ENCODE measurements at places on chromosomes 12 and 14.

DNA sequence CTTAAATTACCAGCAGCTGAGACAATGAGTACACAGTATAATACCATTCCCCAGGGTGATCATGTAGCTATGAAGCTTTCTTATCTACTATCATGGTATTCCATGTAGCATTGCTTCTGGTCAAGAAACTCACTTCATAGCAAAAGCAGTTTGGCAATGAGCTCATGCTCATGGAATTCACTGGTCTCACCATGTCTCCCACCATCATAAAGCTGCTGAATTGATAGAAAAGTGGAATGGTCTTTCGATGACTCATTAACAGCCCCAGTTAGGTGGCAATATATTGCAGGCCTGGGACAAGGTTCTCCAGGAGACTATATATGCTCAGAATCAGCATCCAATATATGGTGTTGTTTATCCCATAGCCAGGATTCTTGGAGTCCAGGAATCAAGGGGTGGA is 553.7 kb downstream of the FOXG1 start:
- DNase-seq: no peak

DNA sequence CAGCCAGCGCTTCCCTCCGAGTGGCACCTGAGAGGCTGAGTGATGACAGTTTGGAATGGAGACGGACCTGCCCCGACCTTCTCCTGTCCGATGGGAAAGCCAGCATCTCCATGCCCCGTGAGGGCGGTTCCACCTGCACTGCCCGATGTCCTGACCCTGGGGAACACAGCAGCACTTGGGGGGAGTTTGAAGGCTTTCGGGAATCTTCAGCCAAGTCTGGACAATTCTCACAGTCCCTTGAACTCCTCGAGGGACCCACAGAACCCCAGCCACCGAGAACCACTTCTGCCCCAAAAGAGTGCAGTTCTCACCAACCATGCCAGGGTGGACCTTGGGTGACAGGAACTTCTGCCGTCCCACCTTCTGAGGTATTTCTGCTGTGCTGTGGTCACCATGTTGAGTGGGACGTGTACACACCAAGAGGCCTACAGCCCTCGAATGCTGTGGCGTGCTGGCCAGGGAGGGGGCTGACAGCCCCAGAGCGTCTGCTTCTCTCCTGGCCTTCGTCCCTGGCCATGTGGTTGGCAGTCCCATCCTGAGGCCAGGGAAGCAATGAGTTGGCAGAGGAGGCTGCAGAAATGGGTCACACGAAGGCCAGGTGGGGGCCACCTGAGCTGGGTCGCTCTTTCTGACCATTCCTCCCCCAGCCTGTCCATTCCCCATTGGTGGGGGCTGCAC is 1.0 kb downstream of the CLBA1 start:
- no peak for DNase-seq

GRCh38 chr12:14981049-14981448 is 8.2 kb downstream of the PDE6H start:
- DNase-seq: no peak

DNA sequence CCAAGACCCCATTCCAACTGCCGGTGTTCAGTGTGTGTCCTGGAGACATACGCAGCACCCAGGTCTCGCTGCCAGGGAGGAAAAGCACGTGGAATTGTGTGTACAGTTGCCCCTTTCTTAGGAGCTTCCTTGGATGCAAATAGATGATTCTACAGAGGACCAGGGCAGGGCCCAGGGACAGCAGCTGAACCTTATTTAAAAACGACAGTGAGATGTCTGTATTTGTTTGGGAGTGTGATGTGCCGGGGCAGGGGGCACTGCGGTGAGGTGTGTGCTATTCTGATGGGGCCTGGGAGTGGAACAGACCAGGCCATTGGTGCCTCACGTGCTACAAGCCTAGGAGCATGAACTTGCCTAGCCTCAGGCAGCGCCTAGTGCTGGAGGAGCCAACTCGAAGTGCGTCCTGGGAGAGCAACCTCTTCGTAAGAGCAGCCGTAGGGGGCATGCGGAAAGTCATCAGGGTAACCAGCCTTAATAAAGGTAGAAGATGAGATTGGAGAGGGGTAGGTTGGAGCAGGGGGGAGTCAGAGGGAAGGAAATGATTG is 98.3 kb upstream of the ESRRB start:
- DNase-seq: no peak

DNA sequence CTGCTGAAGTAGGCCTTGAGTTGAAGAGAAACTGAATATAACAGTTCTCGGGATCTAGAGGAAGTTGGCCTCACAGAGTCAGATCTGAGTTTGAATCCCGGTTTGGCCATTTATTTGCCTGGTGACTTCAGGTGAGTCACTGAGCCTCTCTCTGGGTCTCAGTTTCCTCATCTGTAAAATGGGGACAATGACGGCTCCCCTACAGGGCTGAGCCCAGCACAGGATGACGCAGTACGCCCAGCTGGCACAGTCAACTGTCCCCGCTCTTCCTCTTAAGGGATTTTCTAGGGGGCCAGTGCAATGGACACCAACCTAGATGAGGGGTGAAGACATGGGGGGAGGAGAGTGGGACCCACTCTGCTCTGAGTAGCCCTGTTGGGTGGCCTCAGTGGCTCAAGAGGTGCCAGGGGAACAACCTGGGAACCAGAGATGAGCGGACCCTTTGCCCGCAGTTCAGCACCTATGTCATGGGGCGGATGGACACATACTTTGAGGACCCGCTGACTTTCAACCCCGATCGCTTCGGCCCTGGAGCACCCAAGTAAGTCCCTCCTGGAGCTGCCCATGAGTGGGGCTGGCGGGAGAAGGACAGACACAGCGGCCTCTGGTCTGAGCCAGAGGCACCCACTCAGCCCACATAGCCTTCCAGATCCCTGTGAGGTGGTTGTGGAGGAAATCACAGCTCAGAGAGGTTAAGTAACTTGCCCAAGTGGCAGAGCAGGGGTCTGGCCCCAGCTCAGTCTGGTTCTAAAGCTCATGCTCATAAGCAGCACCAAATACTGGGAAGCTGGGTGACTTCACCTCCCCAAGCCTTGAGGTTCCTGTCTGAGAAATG is 41.1 kb downstream of the CYP46A1 start:
- DNase-seq: no peak

GRCh38 chr14:22819151-22819988 is 4.1 kb upstream of the SLC7A7 start:
- no peak for DNase-seq

GRCh38 chr12:46071335-46071734 is 81.0 kb upstream of the SCAF11 start:
- DNase-seq: no peak

DNA sequence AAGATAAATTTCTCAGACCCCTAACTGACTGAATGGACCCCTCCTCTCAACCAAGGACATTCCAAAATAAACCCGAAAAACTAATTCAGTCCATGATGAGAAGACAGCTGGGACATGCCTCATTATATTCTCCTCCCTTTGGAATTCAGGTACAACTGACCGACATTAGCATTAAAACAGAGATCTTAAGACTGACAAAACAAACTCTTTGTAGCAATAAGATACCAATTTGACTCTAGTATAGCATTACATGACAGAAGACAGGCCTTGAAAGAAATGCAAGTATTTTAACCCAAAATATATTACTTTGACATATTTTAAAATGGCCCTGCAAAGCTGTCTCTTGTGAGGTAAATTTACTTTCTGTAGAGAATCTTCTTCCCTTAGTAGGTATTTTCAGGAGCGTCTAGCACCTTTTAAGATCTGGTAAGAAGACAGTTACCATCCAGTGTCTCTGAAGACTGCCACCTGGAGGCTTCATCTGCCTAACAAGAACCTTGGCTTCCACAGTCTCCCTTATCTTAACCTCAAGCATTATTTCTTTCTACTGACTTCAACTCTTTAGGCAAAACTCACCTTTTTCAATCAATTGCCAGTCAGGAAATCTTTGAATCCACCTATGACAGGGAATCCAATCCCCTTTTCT is 957.5 kb downstream of the SLC6A15 start:
- DNase-seq: no peak

DNA sequence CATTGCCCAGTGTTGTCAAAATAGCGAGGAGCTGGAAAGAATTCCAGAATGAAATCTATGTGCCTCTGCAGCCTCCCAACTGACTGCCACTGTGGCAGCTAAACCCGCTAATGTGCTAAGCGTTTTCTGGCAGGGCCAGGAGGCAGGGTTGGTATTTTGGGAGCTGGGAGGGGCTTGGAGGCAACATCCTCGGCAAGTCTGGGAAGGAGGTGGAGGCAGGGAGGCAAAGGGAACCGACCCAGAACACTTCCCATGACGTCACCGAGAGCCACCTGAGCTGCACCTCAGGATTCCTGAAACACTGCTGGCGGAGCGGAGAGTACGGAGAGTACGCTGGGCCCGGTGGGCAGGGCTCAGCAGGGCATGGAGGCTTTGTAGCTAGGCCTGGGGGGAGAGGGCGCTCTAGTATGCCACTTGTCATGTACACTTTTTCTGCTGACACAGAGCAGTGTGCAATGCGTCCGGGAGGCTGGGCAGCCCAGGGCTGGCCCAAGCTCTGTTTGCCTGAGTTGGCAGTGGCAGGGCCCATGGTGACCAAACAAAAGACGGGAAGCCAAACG is 81.5 kb downstream of the DPF3 start:
- no peak for DNase-seq

DNA sequence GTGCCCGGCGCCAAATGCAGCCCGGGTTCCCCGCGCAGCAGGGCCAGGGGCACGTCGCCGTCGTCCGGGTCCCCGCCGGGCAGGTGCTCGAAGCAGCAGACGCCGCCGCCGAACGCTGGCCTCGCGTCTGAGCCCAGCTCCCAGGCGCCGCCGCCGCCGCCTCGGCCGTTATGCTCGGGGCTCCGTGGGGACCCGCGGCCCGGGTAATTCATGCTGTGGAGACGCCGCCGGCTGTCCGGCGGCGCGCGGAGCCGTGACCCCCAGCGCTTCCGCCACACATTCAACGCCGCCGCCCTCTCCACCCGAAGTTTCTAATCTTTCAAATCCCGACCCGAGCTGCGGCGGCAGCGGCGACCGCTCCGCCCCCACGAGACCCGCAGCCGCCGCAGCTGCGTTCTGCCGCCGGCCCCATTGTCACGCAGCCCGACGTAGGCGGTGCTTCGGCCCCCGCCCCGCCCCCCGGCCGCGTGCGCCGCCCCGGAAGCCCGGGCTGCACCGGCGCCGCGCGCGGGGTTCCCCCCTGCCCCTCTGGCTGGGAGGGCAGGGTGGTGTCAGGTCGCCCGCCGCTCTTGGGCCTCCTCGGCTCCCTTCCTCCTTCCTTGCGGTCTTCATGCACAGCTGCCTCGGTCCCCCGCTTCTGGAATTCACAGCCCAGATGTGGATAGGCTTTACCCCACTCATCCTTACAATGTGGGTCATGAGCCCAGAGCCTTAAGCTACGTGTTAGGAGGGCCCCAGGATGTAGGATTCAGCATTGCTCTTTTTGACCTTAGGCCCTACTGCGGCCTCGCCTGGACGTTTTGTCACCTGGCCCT is at the start of gene DDHD1:
TSS of gene DDHD1 (minus strand) at position 437 of the 815 bp plus-strand sequence. CDS start at position 212, 225 bp downstream.
- DNase-seq: no peak

GRCh38 chr14:64733321-64733720 is 29.1 kb downstream of the PLEKHG3 start:
- DNase-seq: no peak

DNA sequence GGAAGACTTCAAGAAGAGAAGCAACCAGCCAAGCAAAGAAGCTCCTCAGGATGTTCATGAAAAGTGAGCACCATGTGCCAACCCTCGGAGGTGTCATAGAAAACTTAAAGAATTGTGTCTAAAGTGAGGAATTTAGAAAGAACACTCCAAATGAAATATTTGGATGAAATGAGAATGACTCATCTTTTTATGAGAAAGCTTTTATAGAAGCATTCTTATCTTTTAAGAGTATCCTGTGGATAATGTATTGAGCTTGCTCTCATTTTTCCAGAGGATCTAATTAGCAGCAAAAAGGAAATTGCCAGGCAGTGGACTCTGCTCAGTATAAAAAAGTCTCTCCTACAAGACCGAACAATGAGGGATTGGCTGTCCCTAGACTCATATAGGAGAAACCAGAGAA is 454.9 kb downstream of the LRIG3 start:
- DNase-seq: no peak

- no peak for DNase-seq
Observed at GRCh38 chr14:64598404-64598803, 48.6 kb downstream of the PPP1R36 start.

DNA sequence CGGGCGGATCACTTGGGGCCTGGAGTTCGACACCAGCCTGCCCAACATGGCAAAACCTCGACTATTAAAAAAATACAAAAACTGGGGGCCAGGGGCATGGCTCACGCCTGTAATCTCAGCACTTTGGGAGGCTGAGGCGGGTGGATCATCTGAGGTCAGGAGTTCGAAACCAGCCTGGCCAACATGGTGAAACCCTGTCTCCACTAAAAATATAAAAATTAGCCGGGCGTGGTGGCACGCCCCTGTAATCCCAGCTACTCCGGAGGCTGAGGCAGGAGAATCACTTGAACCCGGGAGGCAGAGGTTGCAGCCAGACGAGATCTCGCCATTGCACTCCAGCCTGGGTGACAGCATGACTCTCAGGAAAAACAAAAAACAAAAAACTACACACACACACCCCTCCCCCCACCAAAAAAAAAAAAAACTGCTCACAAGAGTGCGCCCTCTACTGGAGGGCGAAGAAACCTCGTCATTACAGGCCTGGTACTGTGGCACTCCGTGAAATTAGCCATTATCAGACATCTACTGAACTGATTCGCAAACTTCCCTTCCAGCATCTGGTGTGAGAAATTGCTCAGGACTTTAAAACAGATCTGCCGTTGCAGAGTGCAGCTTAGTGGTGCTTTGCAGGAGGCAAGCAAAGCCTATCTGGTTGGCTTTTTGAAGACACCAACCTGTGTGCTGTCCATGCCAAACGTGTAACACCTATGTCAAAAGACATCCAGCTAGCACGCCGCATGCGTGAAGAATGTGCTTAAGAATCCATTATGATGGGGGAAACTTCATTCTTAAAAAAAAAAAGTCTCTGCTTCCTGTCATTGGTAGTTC is 7.7 kb downstream of the PPP1R3E start:
- DNase-seq: no peak

DNA sequence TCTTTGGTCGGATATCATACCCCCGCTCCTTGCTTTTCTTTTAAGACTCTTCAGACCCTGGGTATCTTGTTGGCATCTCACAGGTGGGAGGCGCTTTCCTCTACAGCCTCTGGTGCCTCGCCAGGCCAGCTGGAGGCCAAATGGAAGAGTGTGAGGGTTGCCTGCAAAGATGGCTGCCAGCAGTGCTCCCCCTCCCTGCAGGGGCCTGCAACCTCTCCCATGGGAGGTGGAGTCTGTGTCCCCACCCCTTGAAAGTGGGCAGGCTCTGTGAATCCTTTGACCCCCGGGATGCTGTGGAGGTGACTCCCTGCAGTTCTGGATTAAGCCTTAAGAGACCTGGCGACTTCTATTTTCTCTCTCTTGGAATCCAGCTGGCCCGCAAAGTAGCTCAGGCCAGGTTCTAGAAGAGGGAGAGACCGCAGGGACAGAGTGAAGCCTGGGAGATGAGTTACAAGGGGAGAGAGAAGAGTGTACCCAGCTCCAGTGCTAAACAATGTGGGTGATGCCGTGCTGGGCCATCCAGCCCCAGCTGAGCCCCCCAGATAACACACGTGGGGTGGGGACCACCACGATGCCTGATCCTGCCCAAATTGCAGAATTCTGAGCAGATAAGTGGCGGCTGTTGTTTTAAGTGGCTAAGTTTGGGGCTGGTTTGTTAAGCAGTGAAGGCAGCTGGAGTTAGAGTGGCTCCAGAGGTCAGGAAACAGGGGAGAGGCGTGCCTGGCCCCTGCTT is 37.9 kb upstream of the NCOR2 start:
- no peak for DNase-seq

- DNase-seq: no peak
Observed at GRCh38 chr12:57604454-57604991, at the start of gene DTX3. DTX3 (plus strand) TSS chr12:57604824; CDS start chr12:57606518, 1,694 bp downstream.

All from LNCaP clone FGC (cell line).